ENCODE measurements at places on chromosomes 3 and 15.
A peak's percentile ranks its signal among the peaks of the same experiment; 100 is the strongest.

DNA sequence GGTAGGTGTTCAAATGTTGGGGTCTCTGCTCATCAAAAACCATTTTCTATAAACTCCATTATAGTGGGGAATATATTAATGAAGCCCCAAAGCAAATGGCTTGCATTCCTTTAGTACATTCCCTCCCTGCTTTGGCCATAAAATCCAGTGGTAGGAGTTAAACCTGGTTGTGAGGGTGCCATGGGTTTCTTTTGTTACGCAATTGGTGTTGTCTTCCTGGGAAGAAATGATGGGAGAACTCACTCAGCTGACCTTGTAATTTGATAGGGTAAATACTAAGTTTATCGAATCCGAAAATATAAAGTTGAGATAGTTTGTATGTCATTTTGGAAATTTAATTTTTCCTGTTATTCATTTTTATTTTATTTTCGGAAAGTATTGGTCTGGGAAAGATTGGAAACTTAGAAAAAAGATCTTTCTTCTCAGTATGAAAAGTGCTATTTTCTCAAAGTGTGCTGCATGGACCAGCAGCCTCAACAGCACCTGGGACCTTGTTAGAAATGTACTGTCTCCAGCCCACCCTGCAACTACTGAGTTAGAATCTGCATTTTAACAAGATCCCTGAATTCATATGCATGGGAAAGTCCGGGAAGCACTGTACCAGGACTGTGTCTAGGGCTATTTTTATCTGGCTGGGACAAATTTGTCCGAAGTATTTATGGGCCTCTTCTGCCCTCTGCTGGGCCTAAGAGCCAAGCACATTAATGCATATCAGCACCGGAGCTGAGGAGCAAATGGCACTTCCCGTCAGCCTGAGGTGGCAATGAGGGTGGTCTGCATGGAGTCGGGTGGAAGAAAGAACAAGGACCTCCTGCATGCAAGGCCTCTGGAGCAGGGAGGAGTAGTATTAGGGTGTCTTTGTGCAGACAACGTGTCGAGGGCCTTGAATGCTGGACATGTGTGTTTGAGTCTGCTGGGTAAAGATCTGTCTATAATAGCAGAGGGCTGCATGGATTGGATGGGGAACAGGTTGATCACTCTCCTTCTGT lies 54.7 kb downstream of the FAM81A start:
- peak; percentile 50 for DNase-seq

DNA sequence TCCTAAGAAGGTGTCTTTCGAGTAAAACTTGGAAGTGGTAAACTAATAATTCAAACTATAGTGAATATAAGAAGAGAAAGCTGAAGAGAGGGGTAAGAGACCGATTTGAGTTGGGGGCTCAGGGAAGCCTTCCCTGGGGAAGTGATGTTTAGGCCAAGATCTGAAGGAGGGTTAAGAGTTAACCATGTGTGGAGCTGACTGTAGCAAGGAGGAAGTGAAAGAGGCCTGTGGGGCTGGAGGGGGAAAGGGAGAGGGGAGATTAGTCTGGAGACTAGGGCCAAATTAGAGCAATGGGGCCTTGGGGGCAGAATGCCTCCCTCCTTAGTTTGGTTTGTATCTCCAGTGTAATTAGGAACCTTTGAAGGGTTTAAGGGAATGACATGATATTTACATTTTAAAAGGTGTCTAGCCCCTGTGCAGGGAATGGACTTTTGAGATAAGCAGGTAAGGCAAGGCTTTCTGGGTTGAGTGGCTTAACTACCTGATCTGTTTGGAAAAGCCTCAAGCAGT lies 2.2 kb downstream of the ZNF592 start:
- DNase-seq: no peak

- DNase-seq: no peak
These were observed 452 bp downstream of the BBX start for GRCh38 chr3:107523289-107523538.

GRCh38 chr3:58000306-58001085 lies 7.7 kb upstream of the FLNB start:
- no peak for DNase-seq

GRCh38 chr3:152149832-152150231 lies 118.9 kb upstream of the MBNL1 start:
- DNase-seq: no peak

- DNase-seq: no peak
These were observed 99.9 kb downstream of the ADAMTS17 start for GRCh38 chr15:100241572-100242482.

DNA sequence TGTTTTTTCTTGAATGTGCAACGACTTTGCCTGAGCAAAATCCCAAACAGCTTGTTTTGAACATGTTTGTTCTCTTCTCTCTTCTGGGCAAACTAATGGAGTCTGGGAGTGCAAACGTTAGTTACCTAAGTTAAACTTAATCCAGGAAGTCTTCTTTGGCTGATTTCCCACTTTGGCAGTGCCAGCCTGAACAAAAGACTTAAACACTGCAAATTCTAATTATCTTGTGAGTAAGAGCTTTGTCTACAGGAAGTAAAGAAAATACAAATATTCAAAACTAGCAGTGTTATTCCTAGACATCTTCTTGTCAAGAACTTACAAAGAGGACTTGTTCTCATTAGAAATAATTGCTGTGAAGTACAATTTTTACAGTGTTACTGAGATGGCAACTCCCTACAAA lies 16.7 kb upstream of the DENND6A start:
- no peak for DNase-seq

DNA sequence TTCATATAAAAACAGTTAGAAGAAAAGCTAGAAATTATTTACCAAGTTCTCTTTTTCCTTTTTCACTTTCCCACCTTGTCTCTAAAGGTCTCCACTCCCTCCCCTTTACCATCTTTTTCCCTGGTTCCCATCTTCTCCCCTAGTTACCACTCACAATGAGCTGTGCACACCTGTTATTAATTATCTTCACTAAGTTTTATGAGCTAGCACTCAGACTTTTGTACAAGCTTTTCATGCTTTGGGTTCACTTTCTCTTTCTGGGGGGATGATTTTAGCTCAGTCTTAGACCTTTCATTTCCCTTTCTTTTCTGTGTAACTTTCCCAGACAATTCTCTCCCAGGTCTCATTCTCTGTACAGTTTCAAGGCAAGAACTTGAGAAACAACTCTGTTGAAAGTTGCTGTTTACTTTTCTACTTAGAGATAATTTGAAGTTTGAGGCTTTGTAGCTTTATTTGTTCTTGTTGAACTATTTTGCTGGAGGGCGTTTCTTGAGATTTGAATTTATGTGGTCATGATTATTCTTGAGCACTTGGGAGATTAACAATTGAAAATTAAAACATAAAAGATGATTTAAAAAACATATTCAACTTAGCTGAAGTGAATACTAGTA lies 24.0 kb upstream of the AADAC start:
- no peak for DNase-seq

GRCh38 chr3:154120961-154121700 lies at the start of gene ARHGEF26:
Gene ARHGEF26, plus strand, starts transcription at chr3:154121390. Its CDS starts 603 bp downstream, at chr3:154121993.
- DNase-seq: peak; percentile 85

DNA sequence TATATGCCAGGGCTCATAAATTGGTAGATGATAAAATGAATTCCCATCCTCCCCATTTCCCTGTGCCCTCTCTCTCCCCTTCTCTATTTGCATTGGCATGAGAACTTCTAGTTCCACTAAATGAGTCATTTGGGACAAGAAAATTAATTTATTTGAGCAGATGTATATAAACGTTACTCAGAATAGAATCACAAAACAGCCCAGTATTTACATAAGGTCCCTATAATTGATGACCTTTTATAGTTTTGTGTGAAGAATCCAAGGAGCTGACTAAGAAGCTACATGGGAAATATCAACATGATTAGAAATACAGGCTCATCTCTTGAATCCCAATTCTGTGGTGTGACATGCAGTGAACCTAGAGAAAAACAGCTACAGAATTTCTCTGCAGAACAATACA lies 617.7 kb upstream of the NR2F2 start:
- no peak for DNase-seq

GRCh38 chr3:134752761-134753461 lies 42.1 kb upstream of the EPHB1 start:
- no peak for DNase-seq

GRCh38 chr15:29692527-29692926 lies 129.7 kb downstream of the TJP1 start:
- DNase-seq: no peak

DNA sequence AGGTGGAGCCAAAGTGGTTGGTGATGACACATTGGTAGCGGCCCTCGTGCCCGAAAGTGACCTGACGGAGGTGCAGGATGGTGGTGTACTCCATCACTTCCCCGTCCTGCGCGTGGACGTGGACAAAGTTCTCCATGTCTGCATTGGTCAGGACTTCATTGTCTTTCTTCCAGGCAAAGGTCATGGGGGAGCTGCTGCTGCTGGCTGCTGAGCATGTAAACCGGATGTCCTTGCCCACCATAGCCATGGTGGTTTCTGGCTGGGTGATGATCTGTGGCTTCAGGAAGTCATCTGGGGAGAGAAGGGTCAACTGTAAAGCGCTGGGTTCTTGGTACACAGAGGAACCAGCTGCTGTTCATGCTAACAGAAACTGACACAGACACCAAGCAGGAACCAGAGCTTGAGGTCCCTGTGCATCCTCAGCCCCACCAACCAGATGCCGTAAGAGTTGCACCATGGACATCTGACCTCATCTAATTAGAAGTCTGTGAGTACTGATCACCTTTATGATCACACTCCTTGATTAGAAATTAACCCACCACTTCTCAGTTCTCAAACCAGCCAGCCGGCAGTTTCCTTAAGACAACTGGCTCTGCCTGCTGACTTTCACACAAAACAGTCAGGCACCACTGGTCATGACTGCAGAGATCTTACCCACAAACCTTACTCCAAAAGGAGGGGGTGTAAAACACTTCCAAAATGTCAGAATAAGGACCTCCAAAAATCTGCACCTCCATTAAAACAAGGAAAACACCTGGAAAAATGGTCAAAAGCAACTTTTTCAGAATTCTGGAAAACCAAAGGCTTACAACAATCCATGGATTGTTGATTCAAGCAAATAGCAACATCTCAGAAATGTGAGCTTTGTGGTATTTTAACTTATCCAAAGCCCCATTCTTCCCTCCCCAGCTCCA lies 114.6 kb downstream of the LRIG1 start:
- DNase-seq: no peak

DNA sequence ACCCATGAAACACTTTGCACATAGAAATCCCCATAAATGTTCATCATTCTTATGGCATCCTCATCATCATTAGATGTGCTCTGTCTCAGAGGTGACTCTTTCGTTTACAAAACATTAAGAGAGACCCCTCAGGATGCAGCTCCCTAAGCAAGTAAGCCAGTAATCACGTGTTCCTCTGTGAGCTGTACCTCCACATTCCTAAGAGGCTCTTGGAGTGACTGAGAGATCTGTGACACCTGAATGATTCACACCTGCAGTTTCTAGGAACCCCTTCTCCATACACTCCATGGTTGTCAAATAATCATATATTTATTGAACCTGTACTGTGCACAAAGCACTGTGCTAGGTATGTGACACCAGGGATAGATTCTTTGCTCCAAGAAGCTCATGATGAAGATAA lies 602.4 kb downstream of the UNC13C start:
- no peak for DNase-seq

GRCh38 chr3:146342989-146343388 lies 92.1 kb upstream of the PLSCR4 start:
- no peak for DNase-seq

DNA sequence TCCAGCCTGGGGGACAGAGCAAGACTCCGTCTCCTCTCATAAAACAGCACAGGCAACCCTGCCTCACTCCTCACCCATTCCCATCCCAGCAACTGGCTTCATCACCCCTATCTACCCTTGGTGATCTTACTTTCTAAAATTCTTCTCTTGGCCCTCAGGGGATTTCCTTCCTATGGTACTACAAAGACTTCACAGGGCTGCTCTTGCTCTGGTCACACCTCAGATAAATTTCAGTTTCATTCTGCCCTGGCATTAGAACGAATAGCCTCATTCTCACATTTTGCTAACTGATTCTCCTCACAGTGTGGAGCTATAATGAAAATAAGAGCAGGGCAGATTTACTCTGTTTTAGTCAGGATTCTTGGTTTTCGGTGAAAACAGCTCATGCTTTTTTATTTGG lies 22.1 kb upstream of the CRBN start:
- DNase-seq: no peak

DNA sequence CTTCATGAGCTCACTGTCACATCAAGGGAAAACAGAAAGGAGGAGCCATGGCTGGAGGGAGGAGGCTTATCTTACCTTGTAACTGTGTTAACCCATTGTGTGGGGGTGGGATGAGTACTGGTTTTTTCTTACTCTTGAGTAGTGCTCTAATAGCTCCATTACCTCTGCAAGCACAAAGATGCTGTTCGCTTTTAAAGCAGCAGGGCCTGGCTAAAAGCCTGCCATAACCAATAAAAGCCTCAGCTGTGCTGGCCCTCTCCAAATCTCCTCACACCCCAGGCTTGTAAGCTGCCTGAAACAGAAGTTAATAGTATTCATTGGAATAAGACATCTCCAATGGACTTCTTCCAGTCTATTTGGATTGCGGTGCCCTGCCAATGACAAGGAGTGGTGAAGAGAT lies 544.1 kb downstream of the TUSC7 start:
- DNase-seq: no peak

GRCh38 chr3:99499235-99500158 lies 138.9 kb upstream of the COL8A1 start:
- peak; percentile 31 for DNase-seq

DNA sequence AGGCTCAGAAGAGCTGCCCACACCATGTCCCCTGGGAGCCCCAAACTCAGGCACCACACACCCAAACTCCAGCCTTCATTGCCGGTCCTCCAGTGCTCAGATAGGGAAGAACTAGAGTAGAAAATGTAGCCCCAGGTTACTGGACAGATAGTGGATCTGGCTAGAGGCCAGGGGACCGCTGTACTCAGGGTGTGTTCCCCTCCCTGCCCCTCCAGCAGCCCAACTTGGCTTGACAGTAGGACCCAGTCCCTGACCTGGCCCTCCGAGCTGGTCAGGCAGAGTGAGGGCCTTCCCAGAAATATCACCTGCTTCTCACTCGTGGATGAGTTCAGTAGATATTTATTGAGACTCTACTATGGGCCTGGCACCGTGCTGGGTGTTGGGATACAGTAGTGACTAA lies 100.0 kb downstream of the CORO2B start:
- no peak for DNase-seq

- DNase-seq: no peak
These were observed 123.7 kb upstream of the IGSF10 start for GRCh38 chr3:151584566-151584965.

DNA sequence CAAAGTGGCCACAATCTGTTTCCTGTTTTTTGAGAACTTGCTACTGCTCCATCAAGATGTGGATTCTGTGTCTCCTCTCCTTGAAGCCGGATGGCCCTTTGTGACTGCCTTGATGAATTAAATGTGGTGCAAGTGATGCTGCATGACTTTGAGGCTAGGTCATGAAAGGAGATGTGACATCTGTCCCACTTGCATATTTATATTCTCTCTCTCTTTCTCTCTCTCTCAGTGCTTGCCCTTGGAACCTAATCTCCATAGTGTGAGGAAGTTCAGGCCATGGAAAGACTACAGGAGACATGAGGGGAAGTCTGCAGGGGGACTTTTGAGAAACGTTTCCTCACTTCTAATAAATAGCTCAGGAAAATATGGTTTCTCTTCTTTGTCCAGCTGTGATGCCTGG lies 50.0 kb upstream of the ADPGK start:
- no peak for DNase-seq

- DNase-seq: no peak
These were observed 364.9 kb downstream of the NR2F2 start for GRCh38 chr15:96695426-96695825.

GRCh38 chr3:115272036-115272824 lies 125.1 kb upstream of the ZBTB20 start:
- DNase-seq: no peak
